ENCODE measurements at places on chromosomes 7 and 10. TPM values are rescaled to one million over a fixed set of nuclear protein-coding genes. Genes with fewer than 3 reads are reported as not detected.

The SLC16A9 gene
- total RNA-seq = 13.7 TPM

The GSTO2 gene
- 9.6 TPM for total RNA-seq

The ASB10 gene
- total RNA-seq = not detected

GRCh38 chr7:44973610-44974401 lies 5.0 kb downstream of the MYO1G start:
- H3K4me3 ChIP-seq = no peak overlapping the region
- H3K27ac ChIP-seq = no peak overlapping the region

GRCh38 chr7:42314696-42315095 lies 77.7 kb upstream of the GLI3 start:
- H3K4me3 ChIP-seq = no peak overlapping the region
- H3K27me3 ChIP-seq = peaks cover 3% of the 10 kb centered on the region
- no peaks in the 10 kb centered on the region for H3K4me1 ChIP-seq
- peaks cover 2% of the 10 kb centered on the region for H3K36me3 ChIP-seq

The DDC gene
- 44.6 TPM for total RNA-seq

The ANK3 gene
- 87.6 TPM for total RNA-seq

The AMPH gene
- 1.9 TPM for total RNA-seq

DNA sequence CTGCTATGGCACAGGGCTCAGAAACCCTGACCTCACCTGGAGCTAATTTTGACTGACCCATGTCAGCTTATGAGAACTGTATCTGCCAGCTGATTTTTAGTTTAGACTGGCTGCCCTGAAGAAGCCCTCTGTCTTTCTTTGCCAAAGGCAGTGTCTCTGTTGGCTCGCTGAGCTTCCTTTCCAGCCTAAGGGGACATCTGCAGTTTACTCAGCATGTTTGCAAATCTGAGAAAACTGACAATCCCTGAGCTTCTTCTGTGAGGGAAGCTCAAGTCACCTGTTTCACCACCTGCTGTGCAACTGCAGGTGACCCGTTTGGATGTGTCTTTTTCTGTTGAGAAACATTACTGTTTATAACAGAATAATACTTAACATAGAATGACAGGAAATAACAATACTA lies 46.0 kb downstream of the PRKAR2B start:
- no peak for DNase-seq
- no peaks in the 10 kb centered on the region for H3K27me3 ChIP-seq
- H3K27ac ChIP-seq = no peak overlapping the region
- peaks cover 2% of the 10 kb centered on the region for H3K36me3 ChIP-seq
- H3K4me3 ChIP-seq = no peak overlapping the region

The MOGAT3 gene
- total RNA-seq = not detected

DNA sequence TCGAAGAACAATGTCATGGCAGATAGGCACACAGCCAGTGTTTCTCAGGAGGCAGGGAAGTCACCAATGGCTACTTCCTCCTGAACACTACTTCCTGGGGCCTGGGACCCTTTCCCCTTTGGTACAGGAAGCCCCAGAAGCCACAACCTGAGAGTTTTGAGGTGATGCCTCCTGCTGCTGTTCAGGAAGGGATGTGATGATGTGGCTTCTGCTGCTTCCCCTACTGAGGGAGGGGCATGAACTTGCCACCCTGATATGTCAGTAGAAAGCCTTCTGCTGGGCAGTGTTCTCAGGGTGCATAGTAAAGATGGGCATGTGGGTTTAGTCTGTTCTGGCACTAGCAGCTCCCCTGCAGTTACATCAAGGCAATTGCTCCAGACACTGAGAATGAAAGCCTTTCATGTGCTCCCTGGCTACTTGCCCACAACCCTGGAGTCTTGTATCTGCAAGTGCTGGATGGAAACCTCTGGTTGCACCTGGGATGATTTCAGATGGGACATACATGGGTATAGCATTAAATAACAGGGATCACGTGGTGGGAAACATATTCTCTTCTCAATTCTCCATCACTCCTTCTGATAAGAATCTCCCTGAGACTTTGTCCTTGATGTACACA lies 69.3 kb downstream of the ADRA2A start:
- H3K27ac ChIP-seq = no peak overlapping the region
- DNase-seq = no peak
- no peaks in the 10 kb centered on the region for H3K36me3 ChIP-seq
- H3K4me1 ChIP-seq = peaks cover 4% of the 10 kb centered on the region
- H3K27me3 ChIP-seq = peaks cover 42% of the 10 kb centered on the region

Data from progenitor cell of endocrine pancreas (in vitro differentiated cells).